Dermis microvascular lymphatic vessel endothelial cell (primary cell): ENCODE measurements at places on chromosomes 16 and 17. TPM values are rescaled to one million over a fixed set of nuclear protein-coding genes. Genes with fewer than 3 reads are reported as not detected.
A peak's percentile ranks its signal among the peaks of the same experiment; 100 is the strongest.

DNA sequence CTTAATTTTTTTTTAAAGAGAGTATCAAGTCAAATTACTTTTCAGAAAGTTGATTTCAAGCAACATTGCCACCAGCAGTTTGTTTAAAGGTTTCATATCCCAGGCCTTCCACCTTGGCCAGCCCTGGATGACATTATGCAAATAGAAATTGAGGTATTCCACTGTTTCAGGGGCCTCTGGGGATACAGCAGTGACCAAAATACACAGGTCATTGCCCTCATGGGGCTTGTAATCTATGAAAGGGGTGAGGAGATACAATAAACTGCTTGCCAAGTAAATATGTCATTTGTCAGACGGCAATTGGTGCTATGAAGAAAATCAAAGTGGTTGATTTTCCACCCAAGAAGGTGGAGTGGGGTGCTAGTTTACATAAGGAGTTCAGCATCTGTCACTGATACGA, 37.8 kb upstream of the TMC5 start:
- no peak for DNase-seq

- DNase-seq: no peak
Observed at GRCh38 chr17:48357779-48358602, 72.0 kb downstream of the SKAP1 start.

- DNase-seq: no peak
Observed at GRCh38 chr17:9138161-9138717, 116.9 kb downstream of the NTN1 start.

DNA sequence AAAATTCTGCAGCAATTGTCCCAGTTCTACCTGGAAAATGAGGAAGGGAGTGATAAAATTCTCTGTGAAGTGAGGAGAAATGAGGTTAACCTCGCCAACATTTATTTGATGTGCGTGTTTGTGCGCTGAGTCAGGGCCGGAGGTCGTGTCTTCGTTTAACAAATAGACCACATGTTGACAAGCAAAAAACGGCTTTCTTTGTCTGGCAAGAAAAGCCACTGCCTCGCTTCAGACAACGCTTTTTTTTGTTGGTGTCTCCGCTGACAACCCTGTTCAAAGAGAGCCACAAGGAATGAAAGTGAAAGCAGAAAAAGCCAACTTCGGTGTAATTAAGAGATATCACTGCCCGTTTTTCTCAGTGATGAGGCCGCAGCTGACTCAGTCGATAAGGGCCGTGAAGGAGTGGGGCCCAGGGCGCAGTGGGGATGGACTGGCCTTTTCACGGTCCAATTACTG, 510.6 kb downstream of the CDH13 start:
- peak; percentile 1 for DNase-seq

Gene CNGB1
- total RNA-seq: not detected in 2 replicates
